NCI-H748 treated with DMSO at 0.1 percent for 48 hours (cell line): ENCODE measurements at places on chromosomes 7 and 10.

- DNase-seq = no peak
Measured at GRCh38 chr10:118471863-118472262, 123.6 kb downstream of the PRLHR start.

- no peak for DNase-seq
Measured at GRCh38 chr7:159128767-159129166, 15.9 kb downstream of the VIPR2 start.

DNA sequence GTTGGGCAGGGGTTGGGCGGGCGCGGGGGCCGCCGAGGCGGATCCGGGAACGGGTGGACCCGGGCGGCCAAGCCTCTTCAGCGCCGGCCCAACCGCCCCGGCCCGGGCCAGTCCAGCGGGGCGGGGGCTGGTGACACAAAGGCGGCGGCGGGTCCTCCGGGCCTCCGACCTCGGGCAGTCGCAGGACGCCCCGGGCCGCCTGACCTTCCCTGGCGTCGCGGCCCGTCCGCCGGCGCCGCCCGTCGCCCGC lies 54.2 kb downstream of the METTL2B start:
- DNase-seq = no peak

DNA sequence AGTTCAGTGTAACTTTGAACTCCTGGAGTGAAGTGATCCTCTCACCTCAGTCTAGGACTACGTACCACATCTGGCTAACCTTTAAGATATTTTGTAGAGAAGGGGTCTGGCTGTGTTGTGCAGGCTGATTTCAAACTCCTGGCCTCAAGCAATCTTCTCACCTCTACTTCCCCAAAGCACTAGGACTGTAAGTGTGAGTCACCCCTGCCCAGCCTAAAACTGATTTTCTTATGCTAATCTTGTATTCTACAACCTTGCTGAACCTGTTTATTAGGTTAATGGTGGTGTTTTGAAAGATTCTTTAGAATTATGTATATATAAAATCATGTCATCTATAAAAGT lies 58.0 kb downstream of the LCOR start:
- DNase-seq = no peak

GRCh38 chr10:71921324-71922027 lies 42.7 kb upstream of the CHST3 start:
- DNase-seq = no peak

DNA sequence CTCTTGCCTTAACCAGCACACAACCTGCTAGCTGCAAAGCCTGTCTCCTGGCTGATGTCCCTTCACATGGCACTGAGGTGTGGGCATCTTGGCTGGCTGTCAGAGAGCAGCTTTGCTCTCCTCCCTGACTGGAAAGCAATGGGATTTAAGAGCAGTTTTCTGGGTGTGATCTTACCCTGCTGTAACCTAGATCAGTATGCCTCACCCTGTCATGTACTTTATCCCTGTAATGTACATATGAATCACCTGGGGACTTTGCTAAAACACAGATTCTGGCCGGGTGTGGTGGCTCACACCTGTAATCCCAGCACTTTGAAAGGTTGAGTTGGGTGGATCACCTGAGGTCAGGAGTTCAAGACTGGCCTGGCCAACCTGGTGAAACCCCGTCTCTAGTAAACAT lies 209.9 kb downstream of the FRMD4A start:
- DNase-seq = no peak
